ENCODE measurements at places on chromosomes 6 and 20.

DNA sequence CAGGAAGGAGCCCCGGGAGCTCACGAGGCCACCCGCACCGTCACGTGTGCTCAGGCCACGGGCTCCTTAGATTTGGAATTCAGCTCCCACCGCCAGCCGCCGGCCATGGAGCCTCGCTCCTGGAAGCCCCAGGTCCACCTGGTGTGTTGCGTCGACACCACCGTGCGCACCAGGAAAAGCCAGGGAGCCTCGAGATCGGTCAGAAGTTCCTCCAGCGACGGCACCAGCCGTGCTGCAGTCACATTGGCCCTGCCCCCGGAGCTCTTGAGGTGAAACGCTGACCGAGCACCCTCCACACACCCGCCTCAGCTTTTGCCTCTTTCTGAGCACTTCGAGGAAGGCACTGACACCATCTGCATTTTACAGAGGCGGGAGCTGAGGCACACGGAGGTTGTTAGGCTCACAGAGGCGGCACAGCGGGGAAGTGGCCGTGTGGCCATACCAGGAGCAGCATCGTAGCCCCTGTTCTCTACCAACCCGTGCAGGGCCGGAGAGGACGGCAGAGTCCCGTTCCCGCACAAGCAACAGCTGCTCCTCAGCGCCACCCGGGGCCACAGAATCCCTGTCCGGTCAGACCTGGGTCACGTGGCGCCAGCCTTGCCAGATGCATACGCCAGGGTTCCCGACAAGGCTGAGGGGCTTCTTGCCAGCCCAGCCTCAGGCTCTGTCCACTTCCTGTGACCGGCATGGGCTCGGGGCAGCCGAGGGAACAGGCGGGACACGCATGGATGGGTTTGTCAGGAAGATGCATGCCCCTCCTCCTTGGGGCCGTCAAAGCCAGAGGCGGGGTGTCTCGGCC is 7.6 kb downstream of the NKAIN4 start:
- peak; percentile 67 for DNase-seq

DNA sequence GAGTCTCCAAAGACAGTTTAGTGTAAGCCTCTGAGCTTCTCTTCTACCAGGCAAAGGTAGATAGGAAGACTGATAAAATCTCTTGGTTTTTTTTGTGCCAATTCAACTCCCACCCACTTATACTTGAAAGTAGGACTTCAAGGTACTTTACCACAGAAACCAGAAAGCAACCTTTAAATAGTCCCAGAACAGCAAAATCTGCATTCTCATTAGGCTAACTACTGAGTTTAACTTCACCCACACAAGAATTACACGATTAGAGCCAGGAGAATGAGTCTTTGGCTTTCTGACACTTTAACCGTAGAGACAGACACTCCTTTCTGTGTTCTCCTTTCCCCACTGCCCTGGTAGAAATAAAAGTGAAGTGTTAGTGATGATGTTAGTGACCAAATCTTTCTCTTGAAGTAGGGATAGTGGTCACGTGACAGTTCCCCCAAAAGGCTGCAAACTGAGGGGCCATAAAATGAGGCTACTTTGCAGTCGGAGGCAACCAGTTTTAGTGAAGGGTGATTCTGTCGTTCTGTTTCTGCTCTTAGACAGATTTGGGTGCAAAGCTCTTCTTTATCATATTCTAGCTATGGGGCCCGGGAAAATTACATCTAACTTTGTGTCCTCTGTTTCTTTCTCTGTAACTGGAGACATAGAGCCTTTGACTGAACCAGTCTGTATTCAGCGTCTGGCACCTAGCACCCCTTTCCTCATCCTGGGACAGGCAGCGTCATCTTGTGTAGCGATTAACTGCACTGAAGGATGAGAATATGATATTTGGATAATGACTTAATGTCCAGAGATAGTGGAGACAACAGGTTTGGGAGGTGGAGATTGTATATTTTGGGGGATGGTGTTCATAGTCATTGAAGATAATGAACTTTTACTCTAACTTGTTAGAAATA is 206.4 kb upstream of the CITED2 start:
- DNase-seq = no peak

DNA sequence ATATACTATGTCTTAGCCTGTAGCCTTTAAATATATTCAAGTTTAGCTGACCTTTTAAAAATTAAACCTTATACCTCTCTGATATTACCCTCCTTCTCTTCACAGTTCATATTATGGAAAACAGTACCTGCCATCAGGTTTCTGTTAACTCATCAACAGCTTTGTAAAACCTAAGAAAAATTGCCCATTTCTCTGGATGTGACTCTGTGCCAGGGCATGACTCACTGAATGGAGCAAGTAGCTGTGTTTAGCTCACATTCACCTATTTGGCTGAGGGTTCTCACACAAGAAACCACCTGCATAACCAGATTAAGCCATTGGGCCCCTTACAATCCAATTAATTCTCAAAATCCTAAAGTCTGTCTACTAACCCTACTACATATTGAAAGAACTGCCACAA is 678.8 kb upstream of the MARCKS start:
- DNase-seq = no peak

DNA sequence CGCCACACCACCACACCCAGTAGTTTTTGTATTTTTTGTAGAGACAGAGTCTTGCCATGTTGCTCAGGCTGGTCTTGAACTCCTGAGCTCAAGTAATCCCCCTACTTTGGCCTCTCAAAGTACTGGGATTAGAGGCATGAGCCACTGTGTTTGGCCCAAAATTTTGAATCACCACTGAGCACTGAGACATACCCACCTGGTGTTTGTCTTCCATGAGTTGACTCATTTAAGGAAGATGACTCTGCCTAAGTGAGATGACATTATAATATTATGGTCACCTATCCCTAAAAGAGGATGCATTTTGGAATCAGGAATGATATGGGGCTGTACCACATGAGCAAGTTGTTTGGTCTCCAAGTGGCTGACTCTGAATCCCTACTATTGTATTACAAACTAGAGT is 54.6 kb upstream of the RNF217 start:
- no peak for DNase-seq

GRCh38 chr6:157615420-157615769 is 207.7 kb upstream of the SNX9 start:
- DNase-seq = no peak
